ELR (cell line): ENCODE measurements at places on chromosomes 1 and 21.

DNA sequence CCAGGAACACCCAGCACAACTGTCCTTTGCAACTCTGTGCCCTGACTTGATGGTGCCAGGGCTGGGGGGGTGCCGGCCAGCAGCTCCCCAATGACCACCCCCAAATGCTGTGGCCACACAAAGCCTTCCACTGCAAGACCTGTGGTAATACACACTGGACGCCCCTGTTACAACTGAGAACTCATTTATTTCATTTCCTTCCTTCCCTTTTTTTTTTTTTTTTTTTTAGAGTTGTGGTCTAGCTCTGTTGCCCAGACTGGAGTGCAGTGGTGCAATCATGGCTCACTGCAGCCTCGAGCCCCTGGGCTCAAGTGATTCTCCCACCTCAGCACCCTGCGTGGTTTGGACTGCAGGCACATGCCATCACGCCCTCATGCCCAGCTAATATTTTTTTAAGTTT lies 25.2 kb downstream of the TP73 start:
- no peak for DNase-seq

DNA sequence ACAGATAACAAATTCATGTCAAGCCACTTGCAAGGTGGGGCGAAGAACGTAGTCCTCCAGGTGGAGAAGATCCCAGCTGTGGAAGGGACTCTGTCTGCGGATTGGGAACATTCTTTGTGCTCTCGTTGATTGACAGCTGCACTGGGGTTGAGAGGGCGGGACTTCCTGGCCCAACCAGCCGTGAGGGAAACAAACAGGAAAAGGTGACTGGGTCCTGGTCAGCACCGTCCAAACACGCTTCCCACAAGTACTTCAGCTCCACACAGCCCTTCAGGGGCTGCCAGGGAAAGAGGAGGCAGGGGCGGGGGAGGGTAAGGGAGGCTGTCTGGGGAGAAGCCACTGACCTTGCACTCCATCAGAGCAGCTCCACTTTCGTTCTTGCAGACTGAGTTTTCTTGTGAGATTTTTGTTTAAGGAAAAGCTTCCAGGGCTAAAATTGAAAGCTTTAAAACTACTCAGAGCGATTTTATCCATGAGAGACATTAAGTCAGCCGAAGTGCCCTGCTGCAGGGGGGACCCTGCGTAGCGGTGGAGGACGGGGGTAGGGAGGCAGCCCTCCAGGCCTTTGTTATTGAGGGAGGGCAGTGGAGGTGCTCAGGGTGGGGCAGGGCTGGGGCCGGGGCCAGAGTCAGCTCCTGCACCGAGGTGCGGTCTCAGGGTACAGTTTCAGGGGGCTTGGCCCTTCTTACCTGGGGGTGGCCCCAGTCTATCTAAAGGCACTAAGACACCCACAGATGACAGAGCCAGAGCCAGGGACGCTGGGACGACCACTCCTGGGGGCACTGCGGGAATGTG lies 21.6 kb upstream of the STUM start:
- peak; percentile 54 for DNase-seq

DNA sequence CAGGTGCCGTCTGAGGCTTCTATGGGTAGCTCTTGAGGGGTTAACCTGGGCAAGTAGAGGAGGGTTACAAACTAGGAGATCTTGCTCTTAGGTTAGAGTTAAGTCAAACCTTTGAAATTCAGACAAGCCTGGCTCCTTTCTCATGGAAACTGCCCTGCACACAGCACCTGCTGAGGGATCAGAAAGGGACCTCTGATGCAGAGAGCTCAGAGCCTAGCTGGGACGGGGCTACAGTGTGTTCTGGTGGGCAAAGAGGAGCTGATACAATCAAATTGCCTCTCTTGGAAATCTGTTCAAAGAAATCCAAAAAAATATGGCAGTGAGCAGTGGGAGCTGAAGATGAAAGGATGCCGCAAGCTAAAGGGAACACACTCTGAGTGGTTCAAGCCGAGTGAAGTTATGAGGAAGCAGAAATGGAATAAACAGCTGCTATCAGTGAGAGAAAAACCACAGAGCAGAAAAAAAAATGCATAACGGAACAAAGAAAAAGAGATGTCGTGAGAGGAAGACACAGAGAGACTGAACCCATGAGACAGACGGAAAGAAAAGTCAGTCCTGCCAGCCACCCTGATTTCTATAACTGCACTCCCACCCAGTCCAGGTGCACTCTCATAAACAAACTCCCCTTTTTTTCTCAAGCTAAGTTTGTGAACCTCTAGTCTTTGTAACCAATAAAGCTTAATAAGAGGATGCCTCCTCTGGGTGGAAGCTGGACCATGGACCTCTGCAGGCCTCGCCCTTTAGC lies 26.6 kb downstream of the PAFAH2 start:
- no peak for DNase-seq

- peak; percentile 47 for DNase-seq
These were observed 5.1 kb downstream of the NLRP3 start for GRCh38 chr1:247421074-247421473.

GRCh38 chr1:118404024-118404423 lies 219.0 kb upstream of the SPAG17 start:
- DNase-seq = no peak

- peak; percentile 50 for DNase-seq
These were observed 11.7 kb downstream of the PYHIN1 start for GRCh38 chr1:158943059-158943458.

DNA sequence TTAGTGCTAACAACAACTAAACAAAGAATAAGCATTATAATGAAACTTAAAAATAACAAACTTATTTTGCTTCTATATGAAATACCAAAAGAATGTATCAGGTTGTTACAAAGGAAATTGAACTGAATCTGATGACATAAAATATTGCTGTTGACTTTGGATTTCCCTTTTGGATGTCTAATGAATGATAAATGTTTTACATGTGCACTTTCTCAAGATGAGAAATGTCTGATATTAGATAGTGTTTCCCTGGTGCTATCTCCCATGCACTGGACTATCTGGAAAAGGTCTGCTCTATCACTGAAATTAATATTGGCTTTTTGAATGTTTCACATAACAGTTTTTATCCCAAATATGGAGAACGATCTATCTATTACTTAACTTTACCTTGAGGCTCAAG lies 179.9 kb downstream of the HMCN1 start:
- DNase-seq = no peak

DNA sequence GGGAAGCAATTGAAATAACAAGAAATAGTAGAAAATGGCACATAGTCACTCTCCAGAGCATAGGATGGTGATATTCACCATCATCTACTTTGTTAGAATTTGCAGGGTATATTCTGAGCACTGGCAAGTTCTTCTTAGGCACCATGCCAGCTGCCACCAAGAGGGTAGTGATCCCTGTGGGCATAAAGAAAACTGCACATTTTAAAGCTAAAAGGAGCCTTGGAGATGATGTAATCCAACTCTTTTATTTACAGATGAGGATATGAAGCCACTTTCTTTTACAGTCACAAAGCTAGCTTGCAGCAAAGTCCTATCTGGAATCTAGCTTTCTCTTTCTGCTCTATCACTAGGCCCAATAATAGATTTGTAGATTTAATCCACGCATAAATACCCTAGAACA lies 69.0 kb downstream of the PTGER3 start:
- no peak for DNase-seq

DNA sequence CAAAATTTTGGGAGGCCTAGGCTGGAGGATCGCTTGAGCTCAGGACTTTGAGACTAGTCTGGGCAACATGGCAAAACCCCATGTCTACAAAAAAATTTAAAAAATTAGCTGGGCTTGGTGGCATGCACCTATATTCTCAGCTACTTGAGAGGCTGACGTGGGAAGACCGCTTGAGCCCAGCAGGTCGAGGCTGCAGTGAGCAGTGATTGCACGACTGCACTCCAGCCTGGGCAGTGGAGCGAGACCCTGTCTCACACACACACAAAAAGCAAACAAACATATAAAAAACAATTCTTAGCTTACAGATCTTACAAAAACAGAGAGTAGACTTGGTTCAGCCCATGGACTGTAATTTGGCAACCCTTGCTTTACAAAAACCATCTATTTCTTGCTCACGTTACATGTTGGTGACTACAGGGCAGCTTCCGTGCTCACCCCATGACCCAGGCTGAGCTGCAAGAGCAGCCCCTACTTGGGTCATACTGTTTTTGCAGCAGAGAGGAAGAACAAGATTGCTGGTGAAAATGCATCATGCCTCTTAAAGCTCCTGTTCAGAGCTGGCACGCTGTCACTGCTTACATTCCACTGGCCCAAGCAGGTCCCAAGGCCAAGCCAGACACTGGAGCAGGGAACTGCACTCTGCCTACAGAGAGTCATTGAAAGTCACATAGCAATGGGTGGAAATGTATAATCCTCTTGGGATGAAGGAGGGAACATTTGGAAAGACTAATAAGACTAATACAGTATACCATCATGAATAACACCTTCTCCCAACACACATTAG lies 13.4 kb upstream of the ZBTB8A start:
- DNase-seq = no peak

DNA sequence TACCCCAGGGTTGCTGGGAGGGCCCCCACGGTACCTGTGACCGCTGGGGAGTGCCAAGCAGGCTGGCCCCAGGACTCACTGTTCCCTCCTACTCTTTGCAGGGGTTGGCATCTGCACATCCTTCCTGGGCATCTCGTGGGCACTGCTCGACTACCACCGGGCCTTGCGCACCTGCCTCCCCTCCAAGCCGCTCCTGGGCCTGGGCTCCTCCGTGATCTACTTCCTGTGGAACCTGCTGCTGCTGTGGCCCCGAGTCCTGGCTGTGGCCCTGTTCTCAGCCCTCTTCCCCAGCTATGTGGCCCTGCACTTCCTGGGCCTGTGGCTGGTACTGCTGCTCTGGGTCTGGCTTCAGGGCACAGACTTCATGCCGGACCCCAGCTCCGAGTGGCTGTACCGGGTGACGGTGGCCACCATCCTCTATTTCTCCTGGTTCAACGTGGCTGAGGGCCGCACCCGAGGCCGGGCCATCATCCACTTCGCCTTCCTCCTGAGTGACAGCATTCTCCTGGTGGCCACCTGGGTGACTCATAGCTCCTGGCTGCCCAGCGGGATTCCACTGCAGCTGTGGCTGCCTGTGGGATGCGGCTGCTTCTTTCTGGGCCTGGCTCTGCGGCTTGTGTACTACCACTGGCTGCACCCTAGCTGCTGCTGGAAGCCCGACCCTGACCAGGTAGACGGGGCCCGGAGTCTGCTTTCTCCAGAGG lies 6.8 kb downstream of the XKR8 start:
- peak; percentile 29 for DNase-seq

DNA sequence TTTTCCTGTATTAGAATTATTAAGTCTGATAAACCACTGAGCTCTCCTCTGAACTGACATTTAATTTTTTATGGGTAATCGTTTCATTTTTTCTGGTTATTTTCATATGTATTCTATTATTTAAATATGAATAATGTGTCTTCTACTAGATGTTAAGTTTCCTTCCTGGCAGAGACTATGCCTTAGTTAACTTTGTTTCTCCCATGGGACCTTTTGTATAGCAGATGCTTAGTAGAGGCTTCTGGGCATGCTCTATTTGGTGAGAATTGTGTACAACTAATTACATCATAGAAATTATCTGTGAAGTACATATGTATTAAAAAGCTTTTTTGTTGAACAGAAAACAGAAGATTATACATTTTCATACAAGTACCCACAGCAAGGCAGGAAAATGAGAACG lies 23.4 kb downstream of the CTBS start:
- DNase-seq = no peak

DNA sequence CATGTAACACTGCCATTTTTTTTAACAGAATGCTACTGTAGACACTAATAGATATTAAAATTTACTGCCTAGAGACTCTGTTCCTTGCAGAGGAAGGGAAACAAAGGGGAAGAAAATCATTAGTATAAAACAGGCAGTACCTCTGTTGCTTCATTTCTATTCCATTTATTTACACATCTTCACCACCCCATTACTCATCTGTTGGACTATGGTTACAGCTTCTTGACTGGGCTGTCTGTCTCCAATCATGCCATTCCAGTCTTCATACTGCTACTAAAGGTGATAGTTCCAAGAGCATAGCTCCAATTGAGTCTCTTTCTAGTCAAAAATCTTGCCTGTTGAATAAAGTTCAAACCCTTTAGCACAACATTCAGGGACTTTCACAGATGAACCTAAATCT lies 22.2 kb upstream of the GPR25 start:
- DNase-seq = no peak

DNA sequence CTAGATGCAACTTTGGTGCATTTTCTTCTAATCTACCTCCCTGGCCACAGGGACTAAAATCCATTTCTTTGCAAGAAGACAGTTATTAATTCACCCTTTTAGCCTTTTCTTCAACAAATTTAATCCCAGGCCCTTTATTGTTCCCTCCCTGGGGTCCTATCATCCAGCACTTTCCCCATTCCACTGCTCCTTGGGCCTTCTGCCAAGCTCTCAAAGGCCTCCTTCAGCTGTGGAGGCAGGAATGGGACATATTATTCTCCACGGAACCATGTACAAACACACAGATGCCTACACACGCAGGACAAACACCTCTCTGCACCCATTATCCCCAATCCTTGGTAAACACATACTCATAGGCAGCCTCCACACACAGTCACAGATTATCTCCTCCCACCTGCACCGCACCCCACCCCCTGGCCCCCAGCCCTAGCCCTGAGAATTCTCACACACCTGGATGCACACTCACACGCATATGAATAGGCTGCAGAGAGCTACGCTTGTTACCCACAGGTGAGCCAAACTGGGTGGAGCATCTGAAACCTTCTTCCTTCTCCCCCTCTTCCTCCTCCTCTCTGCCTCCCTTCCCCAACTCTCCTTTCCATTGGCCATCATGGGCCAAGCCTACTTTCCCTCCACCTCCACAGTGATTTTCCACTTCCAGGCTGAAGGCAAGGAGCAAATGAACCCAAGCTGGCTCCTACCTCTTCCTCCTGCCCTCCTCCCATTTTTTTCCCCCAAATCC lies 11.7 kb downstream of the TAGLN2 start:
- DNase-seq = peak; percentile 15

GRCh38 chr1:20188455-20188817 lies 2.1 kb upstream of the PLA2G2C start:
- DNase-seq = no peak

GRCh38 chr1:185920602-185921001 lies 186.4 kb downstream of the HMCN1 start:
- no peak for DNase-seq

- no peak for DNase-seq
These were observed 77.2 kb downstream of the ADARB1 start for GRCh38 chr21:45151445-45152160.

DNA sequence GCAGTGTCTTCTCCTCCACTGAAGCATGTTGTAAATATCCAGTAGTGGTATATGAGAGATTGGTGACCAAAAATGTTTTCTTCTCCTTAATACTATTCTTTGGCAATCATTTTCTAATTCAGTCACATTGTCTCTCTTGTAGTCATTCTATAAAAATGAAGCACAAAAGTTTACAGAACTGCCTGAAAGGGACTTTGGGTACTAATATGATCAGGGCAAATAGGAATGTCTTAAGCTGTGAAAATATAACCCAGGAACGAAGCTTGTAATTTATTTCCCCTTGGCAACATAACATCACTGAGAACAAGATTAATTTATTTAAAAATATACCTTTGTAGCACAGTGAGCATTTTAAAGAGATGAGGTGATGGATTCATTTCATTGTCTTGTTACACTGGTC lies 4.9 kb downstream of the B3GALT2 start:
- no peak for DNase-seq

DNA sequence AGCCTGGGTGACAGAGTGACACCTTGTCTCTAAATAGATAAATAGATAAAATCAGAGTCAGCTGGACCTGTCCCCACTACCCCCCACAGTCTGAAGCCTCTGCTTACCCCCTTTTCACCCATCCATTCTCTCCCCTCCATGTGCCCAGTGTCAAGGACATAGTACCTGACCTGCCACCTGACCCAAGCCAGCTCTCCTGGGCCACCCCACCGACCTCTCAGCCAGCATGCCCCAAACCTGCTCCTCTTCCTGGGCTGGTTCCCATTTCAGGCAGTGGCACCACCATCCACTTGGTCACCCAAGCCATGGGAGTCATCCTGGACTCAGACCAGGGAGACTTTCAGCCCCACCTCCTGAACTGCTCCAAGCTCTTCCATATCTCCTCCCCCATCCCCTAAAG lies 28.2 kb downstream of the CITED4 start:
- no peak for DNase-seq
